ENCODE measurements at places on chromosomes 7 and 10.
A peak's percentile ranks its signal among the peaks of the same experiment; 100 is the strongest.

DNA sequence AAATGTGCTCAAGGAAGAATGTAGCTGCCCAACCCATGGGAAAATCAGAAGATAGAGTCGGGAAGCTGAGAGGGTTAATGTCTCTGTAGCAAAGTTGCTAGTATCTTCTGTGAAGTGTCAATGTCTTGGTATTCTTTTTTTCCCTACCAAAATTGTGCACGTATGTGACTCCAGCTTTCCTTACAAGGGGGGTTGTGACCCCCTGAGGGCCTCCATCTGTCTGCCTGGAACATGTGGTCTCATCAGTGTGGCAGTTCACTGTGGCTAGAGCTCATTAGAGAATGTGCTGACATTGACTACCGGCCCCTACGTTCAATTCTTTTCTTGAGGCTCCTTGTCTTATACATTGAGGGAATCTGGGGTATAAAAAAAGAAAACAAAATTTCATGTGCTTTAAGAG is 725.2 kb upstream of the CELF2 start:
- DNase-seq, result no peak

DNA sequence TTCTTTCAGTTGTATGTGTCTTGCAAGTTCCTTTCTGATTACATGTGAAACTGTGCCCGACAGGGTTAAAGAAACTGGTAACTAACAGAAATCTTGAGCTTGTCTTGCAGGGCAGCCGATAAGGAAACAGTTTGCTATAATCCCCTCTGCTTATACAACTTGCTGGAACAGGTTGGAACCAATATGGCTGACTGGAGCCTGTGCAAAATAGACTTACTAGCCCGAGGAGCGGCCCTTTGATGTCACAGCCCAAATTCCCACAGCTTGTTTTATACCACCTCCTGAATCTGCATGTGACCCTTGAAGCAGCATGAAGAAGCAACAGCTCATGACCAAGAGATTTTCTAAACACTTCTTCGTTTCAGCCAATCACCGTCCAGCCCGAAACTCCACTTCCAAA is 3.3 kb upstream of the YKT6 start:
- no peak for DNase-seq

DNA sequence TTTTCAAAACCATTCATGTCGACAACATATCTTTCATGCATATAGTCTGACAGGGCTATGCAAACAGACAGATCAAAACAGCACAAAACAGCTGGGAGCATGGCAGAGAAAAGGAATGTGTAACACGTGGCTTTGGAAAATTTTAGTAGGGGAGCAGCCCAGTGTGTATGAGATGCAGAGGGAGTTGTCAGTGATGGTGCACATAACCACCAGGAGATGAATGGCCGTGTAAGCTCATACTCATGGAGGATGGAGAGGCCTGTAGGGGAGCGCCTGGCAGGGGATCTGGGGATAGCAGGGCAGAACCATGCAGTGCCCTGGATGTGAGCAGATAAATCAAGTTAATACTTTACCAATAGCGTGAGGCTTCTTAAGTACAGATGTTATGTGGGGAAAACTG is 45.7 kb downstream of the RHOBTB1 start:
- no peak for DNase-seq

GRCh38 chr10:6507311-6507710 is 72.8 kb downstream of the PRKCQ start:
- DNase-seq, result no peak

- DNase-seq, result no peak
Measured at GRCh38 chr10:1406132-1406966, 331.0 kb downstream of the ADARB2 start.

DNA sequence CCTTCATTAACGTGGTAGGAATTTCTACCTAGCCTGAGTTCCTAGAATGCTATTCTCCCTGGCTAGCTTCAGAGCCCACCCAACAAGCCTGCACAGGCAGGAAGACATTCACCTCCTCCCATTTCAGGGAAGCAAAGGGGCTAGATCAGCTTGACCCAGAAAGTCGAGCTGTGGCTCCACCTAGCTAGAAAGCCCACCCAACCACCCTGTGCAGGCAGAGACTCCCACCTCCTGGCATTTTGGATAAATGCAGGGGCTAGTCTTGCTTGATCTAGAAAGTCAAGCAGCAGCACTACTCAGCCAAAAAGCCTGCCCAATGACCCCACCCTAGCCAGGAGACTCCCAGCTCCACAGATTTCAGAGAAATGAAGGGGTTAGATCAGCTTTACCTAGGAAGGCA is 479.5 kb downstream of the SDK1 start:
- DNase-seq, result no peak

- peak; percentile 67 for DNase-seq
Measured at GRCh38 chr10:122342293-122343134, 32.0 kb upstream of the PLEKHA1 start.

DNA sequence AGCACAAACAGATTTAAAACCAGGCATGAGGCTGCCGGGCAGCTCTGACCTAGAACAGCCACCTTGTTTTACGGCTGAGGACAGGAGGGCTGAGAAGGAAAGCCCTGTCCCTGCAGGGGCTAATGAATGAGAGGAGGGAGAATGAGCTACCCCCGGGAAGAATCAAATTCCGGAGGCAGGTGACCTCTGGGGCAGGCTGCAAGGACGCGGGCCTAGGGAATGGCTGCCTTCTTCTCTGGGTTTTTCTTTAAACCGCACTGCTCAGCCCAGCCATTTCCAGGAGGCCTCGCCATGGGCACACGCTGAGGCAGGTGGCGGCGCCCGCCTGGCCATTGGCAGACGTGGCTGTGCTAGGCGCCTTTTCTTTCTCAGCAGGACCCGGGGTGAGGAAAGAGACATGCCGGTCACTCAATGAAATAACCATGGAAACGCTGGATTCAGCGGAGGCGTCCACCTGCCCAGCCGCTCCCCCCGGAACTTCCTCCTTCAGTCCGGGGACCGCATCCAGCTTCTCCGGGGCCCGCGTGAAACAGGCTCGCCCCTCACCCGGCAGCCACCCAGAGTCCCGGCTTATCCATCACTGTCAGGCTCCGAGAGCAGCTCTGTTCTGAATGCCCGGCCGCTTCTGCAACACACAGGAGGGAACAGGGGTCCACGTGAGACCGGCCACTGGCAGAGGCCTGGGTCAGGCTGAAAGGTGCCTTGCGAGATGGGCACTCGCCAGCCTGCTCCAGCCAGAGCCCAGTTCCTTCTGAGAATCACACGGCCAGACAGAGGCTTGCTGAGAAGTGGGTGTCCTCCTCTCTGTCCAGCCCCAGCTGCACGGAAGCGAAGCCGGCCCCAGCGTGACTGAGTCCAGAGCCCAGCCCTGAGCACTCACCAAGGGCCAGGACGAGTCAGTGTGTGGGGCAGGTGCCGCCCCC is 82.1 kb downstream of the PDGFA start:
- DNase-seq, result no peak

- no peak for DNase-seq
Measured at GRCh38 chr10:113322843-113323242, 230.0 kb upstream of the HABP2 start.

- peak; percentile 65 for DNase-seq
Measured at GRCh38 chr10:22550732-22551131, 163.6 kb downstream of the PIP4K2A start.

GRCh38 chr10:128421371-128422160 is 295.3 kb upstream of the MKI67 start:
- DNase-seq, result no peak

GRCh38 chr10:4527281-4527970 is 298.6 kb upstream of the AKR1E2 start:
- no peak for DNase-seq

- peak; percentile 74 for DNase-seq
Measured at GRCh38 chr7:51067757-51068156, 248.9 kb downstream of the COBL start.

DNA sequence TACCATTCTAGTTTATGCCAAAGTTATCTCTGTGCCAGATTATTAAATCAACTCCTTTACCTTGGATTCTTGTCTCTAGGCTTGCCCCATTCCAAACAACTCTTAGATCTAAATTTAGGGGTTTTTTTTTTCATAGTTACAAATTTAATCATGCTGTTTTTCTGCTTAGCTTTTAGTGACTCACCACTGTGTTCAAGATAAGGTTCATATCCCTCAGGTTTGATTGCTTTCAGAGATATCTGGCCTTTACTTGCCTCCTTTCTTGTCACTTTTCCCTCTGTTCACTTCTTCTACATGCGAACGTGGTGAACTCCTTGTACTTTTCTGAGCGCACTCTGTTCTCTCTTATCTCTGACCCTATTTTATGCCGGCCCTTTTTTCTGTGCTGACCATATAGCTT is 78.2 kb downstream of the VPS50 start:
- DNase-seq, result no peak

- DNase-seq, result peak; percentile 64
Measured at GRCh38 chr10:9331583-9332008, 1277.1 kb downstream of the GATA3 start.

GRCh38 chr10:130353928-130354572 is 217.9 kb downstream of the GLRX3 start:
- no peak for DNase-seq

- no peak for DNase-seq
Measured at GRCh38 chr7:27388561-27388960, 146.0 kb downstream of the EVX1 start.

- no peak for DNase-seq
Measured at GRCh38 chr7:130273081-130273932, 6.6 kb downstream of the CPA2 start.
